CD4-positive, alpha-beta T cell (primary cell): ENCODE measurements at places on chromosomes 13 and 19. TPM values are rescaled to one million over a fixed set of nuclear protein-coding genes. Genes with fewer than 3 reads are reported as not detected.

MED29 gene
- 46.1 TPM for total RNA-seq

DNA sequence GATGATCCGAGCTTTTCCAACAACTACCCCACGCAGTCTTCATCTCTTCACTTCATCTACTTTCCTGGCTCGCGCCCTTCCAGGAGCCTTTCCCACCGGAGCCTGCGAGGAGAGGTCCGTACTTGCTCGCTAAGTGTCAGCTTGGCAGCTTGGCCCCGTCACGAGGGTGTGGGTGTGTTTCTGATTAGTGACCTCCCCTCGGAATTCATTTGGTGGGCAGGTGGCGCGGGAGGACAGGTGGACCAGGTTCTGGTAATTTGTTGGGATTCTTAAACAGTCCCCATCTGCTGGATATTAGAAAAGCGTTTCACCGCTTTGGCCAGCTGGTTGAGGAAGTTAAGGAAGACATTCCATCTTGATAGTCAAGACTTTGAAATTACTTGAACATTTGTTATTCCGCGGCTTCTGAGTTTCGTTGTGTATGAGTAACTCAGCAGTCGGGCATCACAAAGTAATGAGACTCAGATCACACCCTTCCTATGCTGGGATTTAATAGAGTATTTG is 515 bp downstream of the UFM1 start:
- peak; percentile 34 for DNase-seq

GRCh38 chr13:106343836-106344235 is 191.6 kb downstream of the EFNB2 start:
- DNase-seq = no peak

BRCA2 gene
- 2.4 TPM for total RNA-seq

DNA sequence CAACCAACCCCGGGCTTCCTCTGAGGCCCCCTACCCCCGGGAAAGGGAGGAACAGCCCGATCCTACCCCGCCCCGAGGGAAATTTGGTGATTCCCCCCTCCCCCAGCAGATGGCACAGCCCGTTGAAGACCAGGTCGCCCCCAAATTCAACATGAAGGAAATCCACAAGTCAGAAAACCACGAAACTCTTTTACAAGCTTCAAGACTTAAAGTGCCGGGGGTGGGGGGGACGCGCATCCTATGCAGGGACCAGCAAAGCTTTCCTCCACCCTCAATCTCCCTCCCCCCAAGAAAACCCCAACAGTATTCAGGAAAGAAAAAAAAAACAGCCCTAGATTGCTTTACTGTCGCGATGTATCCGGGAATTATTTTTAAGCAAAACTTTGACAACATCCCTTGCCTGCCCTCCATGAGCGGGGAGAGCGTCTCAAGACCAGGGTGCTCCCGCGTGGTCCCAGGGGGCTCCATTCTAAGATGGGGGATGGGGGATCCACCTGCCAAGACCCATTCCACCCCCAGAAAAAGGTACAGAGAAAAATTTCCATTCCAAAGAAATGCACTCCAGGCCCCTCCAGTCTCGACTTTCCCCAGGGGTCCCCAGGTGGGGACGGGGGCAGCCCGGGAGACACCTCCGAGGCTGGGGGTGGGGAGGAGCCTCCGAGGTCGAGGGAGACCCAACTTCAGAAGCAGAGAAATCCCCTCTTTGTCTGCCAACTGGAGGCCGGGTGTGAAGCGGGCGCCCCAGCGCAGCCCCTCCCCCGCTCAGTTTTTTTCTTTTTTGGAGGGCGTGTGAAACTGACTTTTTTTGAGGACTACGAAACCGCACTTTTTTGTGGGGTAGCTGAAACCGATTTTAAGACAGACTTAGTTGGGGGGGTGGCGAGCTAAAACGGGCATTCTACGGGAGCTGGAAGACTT is 1.5 kb downstream of the TCF3 start:
- DNase-seq = peak; percentile 65

DNA sequence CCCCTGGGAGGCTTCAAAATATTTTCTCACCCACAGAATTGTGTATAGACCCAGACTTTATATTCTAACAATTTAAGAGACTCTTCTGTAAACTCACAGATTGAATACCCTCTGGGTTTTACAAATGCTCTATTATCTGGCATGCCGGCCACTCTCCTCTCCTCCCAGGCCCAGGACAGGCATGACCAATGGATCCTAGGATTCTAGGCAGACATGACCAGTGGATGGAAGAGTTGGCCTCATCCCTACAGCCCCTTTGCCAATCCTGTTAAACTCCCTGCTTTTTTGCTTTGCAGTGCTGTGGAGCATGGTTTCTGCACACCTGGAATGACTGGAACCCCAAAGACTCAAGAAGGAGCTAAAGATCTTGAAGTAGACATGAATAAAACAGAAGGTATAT is 5.8 kb downstream of the ACSBG2 start:
- DNase-seq = no peak

DNA sequence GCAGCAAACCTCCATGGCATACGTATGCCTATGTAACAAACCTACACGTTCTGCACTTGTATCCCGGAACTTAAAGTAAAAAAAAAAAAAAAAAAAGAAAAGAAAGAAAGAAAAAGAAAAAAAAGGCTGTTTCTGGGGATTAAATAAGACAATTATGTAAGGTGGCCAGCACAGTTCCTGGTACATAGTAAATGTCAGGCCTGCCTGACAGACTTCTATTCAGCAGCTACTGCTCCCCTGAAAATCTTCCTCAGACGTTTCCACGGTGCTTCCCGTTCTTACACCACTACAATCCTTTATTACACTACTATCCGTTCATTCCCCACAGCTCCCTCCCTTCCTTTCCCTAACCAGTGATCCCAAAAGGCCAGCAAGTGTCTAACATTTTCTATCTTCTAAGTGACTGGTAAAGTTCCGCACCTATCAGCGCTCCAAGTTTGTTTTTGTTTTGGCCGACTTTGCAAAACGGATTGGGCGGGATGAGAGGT is 636 bp upstream of the RB1 start:
- no peak for DNase-seq

DNA sequence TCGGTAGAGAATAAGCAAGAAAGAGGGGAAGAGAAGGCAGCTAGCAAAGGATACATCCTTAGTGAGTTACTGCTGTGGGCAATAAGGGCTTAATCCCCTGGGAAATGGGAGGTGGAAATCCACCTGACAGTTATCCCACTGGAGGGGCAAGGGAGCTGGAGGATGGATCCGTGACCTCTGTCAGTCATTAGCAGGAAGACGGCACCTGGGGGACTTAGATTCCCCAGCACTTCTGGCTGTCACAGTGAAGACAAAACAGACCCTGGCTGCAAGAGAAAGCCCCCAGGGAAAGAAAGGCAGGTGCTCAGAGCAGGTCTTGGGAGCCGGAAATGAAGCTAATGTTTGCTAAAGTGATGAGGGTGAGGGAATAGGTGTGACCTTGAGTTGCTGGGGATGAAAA is 70.4 kb upstream of the MRI1 start:
- DNase-seq = no peak
